ENCODE measurements at places on chromosomes 4 and X.

DNA sequence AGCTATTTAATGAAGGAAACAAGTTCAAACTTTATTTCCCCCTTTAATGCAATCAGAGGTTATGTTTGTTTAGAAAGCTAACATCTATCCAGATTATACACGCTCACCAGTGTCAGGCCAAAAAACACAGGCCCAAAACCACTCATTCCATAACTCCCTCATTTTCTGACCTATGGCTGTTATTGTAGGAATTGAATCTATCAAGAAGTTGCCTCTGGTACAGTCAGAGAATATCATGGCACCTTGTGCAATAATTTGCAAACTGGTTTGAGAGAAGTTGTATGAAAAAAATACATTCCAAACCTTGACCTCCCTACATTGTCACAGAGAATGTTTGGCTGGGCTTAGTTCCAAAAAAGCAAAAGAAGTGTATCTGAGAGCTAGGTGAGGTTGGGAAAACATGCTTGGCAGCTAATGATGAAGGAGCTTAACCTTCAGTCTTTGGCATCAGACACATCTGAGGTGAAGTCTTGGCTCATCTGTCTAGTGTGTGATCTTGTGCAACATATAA lies 591.0 kb downstream of the ANKRD50 start:
- DNase-seq = peak; percentile 61

DNA sequence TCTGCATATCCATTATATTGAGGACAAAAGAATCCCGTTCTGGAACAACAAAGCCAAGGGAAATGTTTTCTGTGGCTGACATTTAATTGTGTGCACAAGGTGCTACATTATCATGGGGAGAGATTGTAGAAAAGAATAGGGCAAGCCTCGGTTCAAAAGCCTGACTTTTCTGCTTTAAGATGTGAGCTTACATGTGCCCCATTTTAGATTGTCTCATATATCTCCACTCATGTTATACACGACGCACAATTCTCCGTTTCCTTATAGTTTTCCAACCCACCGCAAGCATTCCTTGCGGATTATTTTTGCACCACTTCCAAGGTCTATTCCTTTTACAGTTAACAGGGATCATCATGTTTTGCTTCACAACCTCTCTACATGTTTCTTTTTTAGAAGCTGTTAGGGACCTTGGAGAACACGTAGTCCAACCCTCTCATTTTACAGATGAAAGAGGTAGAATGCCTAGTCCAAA lies 99.6 kb upstream of the MAML3 start:
- no peak for DNase-seq

DNA sequence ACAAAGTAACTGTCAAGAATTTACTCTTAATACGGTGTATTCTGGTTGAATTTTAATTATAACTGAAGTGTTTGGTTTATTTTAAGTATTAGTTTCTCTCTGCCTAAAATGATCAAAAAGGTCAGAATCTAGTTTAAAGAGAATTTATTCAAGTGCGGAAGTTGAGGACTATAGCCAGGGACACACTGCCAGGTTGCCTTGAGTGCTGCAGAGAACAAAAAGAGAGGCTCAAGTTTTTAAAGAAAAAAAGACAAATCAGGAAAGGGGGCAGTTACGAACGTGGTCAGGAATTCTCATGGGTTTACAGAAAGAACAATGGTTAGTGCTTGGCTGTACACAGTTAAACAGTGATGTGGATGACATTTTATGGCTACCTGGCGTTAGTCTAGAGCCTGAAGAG lies 81.3 kb downstream of the SNX25 start:
- DNase-seq = no peak

GRCh38 chr4:1779588-1780382 lies 13.3 kb upstream of the FGFR3 start:
- no peak for DNase-seq

GRCh38 chrX:15816438-15816809 lies 26.1 kb downstream of the ZRSR2 start:
- no peak for DNase-seq

- no peak for DNase-seq
These were observed 48.1 kb downstream of the UGT2A2 start for GRCh38 chr4:69591364-69591763.

DNA sequence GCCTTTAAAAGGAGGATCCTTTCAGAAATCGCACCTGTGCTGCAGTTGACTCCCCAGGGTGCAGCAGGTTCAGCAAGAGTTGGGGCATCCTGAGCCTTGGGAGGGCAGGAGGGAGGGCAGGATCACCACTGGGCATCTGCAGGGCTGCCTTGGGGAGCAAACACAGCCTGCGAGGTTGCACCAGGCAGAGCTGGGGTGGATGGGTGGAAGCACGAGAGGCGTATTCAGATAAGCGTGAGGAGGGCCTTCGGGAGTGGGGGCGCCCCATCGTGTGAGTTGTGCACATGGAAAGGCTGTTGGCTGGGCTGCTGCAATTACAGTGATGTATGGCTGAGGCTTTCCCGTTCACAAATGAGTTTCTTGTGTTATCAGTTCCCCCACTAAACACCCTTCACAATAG lies 55.5 kb downstream of the PSAPL1 start:
- DNase-seq = no peak

GRCh38 chr4:20520901-20521300 lies 179.4 kb upstream of the PACRGL start:
- DNase-seq = peak; percentile 73

GRCh38 chr4:170339522-170339921 lies 249.8 kb upstream of the AADAT start:
- DNase-seq = no peak

- peak; percentile 52 for DNase-seq
These were observed 33.0 kb upstream of the CXCL8 start for GRCh38 chr4:73707269-73707875.

DNA sequence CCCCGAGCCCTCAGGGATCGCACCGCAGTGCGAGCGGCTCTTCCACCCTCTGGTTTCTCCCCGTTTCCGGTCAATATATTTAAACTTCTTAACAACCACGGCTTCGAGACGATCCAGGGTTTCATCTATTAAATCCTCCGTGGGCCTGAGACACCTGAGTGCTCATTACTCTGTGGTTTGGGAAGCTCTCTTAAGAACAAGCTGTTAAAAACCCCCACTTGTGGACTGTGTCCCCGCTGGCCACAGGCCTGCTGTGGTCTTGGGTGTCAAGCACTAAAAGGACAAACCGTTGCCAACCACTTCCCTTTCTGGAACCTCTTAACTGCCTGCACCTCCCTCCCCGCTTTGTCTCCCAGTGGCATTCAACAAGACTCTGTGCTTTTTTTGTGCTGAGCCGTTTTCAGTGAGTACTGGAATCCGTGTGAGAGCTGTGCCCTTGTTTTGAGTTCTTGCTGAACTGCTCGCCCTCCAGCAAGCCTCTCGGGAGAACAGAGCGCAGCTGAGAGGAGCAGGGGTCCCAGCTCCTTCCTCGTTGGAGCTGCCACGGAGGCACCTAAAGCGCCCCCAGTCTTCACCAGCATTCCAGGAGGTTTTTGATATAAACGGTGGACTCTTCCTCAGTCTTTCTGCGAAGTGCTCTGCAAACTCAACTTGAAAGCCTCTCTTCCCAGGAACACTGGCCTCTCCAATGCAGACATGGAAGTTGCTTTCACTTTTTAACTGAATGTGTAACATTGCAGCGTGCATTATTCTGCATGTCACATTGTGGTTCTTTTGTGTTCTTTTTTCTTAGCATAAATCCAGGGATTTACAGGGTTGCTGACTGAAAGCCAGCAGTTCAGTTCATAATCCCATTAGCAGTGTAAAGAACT lies 691 bp upstream of the IGFBP7 start:
- peak; percentile 82 for DNase-seq

DNA sequence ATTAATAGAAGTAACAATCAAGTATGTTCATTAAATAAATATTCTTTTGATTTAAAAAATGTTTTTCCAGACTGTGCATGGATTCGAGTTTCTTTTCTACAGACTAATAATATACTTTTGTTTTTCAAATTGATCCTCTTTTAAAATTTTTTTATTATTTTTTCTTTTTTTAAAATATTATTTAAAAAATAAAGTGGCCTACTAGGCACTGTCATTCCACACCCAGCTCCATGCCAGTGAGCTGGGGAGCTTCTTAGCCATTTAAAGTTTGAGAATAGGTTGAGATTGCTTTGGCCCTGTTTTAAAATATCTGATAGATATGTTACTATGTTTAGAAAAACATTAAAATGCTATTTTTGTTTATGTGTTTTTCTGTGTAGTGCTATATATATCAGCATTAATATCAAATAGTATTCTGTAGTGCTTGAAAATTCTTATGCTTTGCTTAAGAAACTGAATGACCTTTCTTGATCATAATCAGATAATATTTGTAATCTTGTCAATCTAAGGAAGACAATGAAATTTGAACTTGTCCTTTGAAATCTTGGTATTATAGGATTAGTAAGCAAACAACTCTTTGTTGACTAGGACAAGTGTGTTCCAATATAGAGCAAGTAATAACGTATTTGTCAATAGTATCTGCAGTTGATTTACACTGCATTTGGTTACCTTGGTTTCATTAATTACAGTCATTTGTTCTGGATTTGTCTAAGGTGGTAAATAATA lies 12.6 kb downstream of the PCDH10 start:
- no peak for DNase-seq

DNA sequence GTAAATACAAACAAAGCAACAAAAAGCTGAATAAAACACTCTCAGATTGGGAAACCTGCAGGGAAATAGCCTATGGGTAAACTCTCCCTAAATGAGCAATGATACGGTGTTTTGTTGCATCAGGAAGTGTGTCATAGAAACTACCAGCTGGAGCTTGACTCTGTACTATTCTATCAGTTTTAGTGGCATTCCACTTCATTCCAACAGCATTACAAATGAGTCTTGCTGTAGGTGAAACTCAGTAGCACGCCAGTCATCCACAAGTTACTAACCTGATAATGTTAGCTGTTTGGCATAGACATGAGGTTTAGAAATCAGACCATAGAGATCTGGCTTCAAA lies 24.9 kb downstream of the FGFBP1 start:
- peak; percentile 98 for DNase-seq

GRCh38 chr4:54118850-54119589 lies 19.1 kb downstream of the GSX2 start:
- no peak for DNase-seq

DNA sequence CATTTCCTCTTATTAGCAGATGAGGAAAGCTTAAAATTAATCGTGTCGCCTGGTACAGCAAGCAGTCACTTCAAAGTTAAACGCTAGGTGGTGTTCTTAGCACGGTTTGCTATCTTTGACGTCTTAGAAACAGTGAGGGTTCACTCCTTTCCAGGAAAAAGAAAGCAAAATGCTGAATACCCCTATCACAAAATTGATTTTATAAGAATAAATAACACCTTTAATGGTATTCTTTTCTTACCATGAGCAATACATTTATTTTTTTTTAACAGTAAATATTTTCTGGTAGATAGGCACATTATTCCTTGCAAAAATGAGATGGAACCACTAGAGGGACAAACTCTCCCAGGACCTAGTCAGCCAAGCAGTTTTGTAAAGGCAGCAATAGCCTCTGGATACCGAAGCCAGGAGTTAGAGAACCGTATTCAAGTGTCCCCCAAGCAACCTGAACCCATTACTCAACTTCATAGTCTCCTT lies 153.9 kb downstream of the KDR start:
- peak; percentile 47 for DNase-seq

GRCh38 chr4:71474731-71475130 lies 135.9 kb downstream of the SLC4A4 start:
- no peak for DNase-seq

- no peak for DNase-seq
These were observed 39.9 kb downstream of the SH3BGRL start for GRCh38 chrX:81241753-81242152.

- DNase-seq = no peak
These were observed 23.1 kb downstream of the SASH3 start for GRCh38 chrX:129802863-129803262.

- no peak for DNase-seq
These were observed 56.4 kb downstream of the FAM53A start for GRCh38 chr4:1627417-1628313.
